ENCODE measurements at places on chromosomes 3 and 15.
A peak's percentile ranks its signal among the peaks of the same experiment; 100 is the strongest.

- no peak for DNase-seq
These were observed 75.1 kb upstream of the FBN1 start for GRCh38 chr15:48720646-48721045.

DNA sequence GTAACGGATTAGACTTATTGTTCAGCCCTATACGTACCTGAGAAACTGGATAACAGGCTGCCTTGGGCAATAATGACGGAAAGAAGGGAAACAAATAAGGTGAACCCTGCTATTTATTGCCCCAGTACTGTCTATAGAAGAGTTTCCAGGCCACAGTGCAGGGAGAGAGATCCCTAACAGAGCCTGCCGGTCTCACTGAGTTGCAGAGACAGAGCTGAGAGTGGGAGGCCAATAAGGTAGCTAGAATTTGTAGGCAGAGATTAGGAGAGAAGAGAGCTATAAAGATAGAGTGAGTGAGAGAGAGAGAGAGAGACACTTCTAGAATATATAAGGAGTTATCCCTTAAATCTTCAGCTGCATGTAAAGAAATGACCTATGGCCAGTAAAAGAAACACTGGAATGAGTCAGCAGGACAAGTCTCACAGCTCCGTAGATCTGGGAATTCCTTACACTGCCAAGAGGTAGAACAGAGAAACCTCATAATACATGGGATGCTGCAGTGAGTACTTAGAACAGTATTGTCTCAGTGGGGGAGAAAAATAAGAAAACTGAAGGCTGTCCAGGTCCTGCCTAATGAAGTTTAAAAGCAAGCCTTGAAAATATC, 51.8 kb downstream of the ST3GAL6 start:
- DNase-seq, result no peak

DNA sequence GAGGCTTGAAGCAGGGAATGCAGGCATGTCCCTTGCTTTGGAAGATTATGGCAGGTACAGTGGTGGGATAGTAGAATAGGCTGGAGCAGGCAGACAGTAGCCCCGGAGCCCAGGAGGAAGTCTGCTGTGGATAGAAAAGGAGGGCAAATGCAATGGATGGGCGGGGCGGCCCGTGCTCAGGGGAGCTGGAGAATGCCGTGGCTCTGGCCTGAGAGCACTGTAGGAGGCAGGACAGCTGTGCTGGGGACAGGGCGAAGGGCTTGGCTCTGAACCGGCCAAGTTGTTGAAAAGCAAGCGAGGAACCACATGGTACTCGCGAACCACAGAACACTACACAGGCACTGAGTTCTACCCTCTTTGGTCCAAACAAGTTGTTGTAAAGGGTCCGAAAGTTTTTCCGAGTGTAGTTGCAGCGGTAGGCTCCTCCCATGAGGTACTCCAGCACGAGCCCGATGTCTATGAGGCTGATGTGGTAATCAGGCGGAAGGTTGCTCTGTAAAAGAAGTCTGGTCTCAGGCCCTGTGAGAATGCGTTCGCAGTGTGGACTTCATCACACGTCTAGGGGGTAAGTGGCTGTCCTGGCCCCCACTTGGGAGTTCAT, 54.7 kb downstream of the TRPM1 start:
- no peak for DNase-seq

DNA sequence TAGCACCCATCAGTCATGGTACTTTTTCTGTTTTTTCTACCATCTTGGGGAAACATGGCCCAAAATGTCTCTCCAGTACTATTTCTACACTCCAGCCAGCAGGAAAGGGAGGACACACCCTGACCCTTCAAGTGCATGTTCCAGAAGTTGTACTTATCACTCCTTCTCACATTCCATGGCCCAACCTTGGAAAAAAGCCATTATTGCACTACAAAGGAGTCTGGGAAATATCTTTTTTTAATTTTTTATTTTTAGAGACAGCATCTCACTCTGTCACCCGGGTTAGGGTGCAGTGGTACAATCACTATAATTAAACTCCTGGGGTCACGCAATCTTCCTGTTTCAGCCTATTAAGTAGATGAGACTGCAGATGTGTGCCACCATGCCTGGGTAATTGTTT, 100.0 kb upstream of the PPP2R3A start:
- no peak for DNase-seq

- no peak for DNase-seq
These were observed 51.1 kb downstream of the CGNL1 start for GRCh38 chr15:57427367-57427821.

- DNase-seq, result no peak
These were observed 6.2 kb downstream of the CILP start for GRCh38 chr15:65204931-65205660.

DNA sequence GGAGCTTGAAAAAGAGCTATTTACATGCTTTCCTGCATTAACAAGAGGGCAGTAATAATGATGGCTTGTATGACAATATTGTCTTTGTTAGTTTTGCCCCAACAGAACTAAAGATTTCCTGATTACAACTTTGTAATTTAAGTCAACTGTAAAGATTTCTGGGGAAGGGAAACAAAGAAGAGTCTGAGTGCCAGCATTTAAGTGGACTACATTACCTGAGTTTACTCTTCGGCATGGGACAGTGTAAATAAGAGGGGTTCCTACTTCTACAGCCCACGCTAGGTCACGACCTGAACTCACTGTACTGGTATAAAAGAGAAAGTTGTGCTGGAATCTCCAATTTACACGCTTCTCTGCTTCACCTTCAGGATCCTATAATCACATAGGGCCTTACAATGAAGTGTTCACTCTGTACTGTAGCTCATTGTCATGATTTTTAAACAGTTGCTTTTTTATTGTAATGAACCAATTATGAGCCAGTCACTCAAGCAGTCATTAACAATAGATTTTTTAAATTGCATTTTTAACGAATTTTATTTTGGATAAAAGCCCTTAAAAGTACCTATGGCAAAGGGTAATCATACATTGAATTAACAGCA, 39.6 kb downstream of the DPH6 start:
- no peak for DNase-seq

- DNase-seq, result no peak
These were observed 260.1 kb downstream of the UACA start for GRCh38 chr15:70503073-70503745.

GRCh38 chr3:56308471-56308870, 159.8 kb downstream of the ERC2 start:
- DNase-seq, result no peak

DNA sequence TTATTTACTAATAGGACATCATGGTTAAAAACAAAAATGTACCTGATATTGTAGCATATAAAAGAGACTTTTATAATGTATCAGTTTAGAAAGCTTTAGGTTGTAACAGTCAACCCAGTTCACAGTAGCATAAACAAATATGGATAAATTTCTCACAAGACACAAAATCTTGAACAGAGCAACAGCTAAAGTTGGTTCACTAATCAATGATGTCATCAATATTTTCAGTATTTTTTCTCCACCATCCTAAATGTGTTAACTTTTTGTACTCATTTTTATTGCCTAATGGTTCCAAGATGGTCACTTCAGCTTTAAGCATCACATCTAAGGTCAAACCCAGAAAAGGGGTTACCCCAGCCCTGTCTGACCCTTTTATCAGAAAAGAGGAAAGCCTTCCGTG, 21.2 kb upstream of the NRG4 start:
- no peak for DNase-seq

DNA sequence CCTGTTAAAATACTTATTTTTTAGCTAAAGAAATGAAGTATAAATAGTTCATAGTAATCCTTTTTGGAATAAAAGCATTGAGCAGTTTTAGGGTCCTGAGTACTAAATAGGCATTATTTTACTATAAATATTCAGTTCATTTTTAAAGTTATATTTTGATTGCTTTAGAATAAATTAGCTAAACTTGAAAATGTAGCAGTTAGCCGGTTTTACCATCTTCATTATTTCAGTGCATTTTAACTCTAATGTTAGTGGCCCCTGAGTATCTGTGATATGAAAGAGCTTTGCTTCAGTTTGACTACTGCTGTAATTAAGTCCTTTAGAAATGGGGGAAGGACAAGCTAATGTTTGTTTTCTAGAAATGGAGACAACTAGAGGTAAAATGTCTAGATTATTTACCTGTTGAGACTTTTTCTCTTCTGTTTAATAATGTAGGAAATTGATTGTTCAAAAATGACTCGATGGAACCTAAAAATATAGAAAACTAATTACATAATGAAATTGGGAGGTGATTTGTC, 3.6 kb downstream of the SMC4 start:
- peak; percentile 22 for DNase-seq

DNA sequence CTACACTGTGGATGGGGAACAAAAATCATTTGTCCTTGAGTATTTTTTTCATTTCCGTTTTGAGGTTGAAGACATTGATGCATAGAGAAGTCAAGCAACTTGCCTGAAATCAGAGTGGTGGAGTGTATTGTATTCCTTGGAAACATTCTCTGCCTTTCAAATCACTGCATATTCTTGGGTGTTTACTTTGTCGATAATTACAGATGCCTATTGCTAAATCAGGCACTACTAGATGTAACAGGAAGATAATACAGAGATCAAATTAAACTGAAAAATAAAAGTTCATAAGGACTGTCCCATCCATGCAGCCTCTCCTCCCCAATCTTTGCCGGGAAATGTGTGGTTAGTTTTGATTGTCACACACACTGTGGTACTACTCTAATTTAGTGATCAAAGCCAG, 37.4 kb upstream of the VEPH1 start:
- no peak for DNase-seq

DNA sequence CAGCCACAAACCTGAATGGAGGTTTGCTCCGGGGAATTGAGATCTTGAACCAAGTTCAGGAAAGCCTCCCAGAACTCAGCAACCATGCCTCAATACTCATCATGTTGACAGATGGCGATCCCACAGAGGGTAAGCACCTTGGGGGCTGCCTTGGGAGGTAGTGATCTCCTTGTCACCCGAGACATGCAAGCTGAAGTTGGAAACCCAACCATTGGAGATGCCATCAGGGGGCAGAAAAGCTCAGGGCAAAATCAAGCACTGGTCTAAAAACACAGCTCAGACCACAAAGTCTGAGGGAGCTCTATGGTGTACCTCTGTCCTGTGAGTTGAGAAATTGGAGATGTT, 5.8 kb downstream of the ITIH1 start:
- no peak for DNase-seq

DNA sequence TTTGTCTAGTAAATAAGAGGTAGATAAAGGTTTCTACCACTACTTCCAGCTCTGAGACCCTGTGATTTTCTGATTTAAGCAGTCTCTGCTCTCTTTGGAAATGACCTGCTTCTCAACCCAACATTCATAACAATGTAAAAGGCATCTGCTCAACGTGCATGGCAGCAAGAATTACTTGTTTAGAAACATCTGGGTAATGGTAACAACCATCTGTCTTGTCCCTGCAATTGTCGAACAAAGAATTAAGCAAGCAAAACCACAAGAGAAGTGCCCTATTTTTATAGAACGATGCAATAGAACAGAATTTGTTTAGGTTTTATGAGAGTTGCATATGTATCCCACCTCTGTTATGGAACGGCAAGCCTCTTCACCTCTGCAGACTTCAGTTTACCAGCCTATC, 7.1 kb upstream of the FSIP1 start:
- no peak for DNase-seq

- DNase-seq, result no peak
These were observed 770 bp upstream of the MEGF11 start for GRCh38 chr15:66254089-66254950.

- no peak for DNase-seq
These were observed 259.8 kb upstream of the WNT5A start for GRCh38 chr3:55746808-55747413.

DNA sequence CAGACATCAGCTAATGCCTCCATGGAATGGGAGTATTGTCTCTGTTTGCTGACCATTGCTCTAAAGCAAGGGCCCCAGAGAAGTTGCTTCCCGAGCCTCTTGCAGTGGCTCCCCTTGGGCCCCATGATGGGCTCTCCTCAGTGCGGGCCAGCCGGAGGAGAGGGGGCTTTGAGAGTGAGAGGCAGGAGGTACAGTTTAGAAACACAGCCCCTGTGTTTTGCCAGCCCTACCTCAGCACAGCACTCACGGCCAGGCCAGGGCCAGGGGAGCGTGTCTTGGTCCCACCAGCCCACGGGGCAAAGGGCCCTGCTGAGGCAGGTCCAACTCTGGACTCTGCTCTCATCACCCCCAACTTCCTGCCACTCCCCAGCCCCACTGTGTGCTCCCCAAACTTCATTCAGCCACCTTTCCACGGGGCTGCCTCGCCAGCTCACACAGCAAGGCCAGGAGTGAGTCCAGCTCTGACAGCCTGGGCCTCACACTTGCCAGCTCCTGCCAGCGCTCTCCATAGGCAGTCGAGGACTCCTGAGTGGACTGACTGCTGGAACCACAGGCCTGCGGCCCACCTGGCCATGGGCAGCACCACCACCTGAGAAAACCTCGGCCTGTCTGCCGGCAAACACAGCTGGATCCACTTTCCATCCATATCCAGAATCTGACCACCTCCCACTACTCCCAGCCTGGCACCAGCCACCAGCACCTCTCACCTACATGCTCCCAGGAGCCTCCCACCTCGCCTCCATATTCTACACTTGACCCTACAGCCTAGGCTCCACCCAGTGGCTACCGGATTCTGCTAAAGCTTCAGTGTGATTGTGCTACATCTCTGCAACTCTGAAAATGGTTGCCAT, 99.0 kb downstream of the TLE3 start:
- no peak for DNase-seq

DNA sequence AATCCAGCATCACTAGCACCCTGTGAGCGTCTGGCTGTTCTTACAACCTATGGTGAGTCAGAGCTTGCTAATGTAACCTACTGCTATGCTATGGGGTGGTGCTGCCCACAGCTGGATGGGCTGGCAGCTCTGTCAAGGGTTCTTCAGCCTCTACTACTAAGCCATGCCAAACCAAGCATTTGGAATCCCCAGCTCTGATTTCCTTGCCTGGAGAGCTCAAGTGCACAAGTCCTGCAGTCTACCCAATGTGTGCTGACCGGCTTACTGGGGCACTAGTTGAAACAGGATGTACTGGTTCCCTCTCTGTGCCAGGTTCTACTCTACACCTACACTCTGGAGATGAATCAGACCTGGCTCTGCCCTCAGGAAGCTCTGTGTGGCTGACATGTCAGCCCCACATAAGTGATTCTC, 4.2 kb downstream of the TEX264 start:
- no peak for DNase-seq

DNA sequence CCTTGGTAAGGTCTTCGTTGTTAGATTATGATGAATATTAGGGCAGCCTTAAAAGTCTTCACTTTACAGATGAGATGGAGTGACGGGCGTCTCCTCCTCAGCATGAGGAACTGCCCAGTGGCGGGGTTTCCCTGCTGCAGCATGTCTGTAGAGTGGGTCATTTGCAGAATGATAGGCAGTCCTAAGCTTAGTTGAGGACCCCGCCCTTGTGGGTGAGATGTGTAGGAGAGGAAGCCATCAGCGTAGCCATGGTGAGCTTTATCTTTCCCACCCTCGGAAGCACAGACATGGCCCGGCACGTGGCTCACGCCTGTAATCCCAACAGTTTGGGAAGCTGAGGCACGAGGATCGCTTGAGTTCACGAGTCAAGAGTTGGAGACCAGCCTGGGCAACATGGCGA, 877 bp downstream of the NIT2 start:
- DNase-seq, result no peak

GRCh38 chr3:111906656-111907055, 47.6 kb downstream of the PHLDB2 start:
- DNase-seq, result no peak

Measured in NCI-H774 (cell line).